ENCODE measurements at places on chromosomes 16 and 17.

GRCh38 chr16:50835358-50836060, 93.6 kb downstream of the CYLD start:
- DNase-seq = no peak

DNA sequence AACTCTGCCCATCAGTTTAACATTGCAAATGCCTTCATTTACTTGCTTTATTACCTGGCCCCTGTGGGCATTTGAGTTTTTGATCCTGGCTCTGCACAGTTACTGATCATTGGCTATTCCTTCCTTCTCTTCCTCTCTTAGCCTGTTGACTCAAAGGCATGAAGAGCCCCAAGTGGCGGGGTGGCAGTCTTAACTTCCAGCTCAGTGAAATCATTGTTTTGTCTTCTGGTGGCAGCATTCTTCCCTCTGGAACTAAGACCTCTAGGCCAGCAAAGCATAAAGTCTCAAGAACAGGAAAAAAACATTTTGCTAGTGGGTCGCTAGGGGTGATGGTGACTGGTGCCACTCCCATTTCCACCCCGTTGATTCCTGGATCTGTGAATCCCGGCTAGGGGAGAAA, 52.3 kb upstream of the MRTFB start:
- no peak for DNase-seq

DNA sequence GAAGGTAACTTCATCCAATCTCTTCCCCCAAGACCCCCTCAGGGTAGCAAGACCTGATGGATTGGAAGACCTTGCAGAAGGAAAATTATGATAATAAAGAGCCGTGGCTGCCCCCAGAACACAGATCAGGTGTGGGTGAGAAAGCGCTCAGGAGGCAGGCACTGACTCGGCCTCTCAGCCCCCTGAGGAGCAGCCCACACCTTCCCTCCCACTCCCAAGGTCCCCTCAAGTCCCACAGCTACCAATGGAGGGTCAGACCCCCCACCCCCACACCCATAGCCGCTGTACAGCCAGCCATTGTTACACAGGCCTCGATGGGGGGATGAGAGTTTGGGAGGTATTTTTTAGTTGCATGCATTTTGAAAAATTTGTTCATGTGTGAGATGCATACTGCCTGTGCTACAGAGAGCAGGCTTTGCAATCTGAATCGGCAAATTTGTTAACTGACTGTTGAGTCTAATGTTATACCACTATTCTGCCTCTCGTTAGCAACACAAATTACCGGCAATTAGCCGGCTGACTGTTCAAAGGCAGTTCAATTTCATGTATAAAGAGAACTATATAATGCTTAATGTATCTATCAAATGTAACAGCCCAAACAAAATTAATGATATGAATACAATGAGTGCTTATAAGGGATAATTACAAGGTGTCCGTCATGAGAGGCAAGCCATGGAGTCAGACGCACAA, 211.7 kb downstream of the C16orf78 start:
- no peak for DNase-seq

DNA sequence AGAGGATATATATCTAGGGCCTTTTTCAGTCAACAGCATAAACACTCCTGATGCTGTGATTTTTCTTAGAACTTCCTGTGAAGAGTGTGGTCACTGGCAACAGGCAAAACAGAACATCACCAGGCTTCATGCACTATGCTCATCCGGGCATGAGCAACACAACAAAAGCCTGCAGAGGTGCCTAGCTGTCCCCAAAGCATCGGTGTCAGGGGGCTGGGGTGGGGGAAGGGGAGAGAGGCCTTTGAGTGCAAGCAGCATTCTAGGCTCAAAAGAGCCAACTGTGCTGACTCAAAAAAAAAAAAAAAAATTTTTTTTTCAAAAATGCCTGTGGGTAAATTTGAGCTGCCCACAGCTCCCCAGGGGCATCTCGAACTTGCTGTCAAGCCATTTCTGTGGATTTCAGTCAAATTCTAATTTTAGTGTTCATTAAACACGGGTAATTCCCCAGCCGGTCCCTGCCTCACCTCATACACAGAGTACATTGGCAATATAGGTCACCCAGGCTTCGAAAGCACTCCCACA, 194.6 kb upstream of the DYNLRB2 start:
- DNase-seq = no peak

DNA sequence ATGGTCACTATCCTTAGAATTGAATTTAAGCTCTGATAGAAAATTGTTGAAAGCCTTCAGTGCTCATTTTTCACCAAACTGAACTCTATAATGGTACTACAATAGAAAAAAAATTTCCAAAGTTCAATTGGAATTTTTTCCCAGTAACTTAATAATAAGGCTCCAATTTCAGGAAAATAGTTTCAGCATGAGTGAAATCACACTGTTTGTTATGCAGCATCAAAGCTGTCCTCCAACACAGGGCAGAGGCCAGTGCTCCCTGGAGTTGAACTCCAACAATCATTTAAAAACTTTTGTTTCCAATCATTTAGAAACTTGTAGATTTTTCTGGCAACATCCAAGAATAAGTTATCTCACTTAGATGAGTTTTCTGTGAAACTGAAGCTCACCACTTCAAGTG, 103.1 kb upstream of the HSBP1 start:
- DNase-seq = no peak

GRCh38 chr17:55068862-55069811, 100.6 kb downstream of the STXBP4 start:
- no peak for DNase-seq

GRCh38 chr16:86585821-86586611, 7.7 kb downstream of the FOXL1 start:
- no peak for DNase-seq

- no peak for DNase-seq
These were observed 82.7 kb downstream of the MAP2K6 start for GRCh38 chr17:69497161-69497560.

- no peak for DNase-seq
These were observed 171.5 kb downstream of the AXIN2 start for GRCh38 chr17:65389949-65390348.

DNA sequence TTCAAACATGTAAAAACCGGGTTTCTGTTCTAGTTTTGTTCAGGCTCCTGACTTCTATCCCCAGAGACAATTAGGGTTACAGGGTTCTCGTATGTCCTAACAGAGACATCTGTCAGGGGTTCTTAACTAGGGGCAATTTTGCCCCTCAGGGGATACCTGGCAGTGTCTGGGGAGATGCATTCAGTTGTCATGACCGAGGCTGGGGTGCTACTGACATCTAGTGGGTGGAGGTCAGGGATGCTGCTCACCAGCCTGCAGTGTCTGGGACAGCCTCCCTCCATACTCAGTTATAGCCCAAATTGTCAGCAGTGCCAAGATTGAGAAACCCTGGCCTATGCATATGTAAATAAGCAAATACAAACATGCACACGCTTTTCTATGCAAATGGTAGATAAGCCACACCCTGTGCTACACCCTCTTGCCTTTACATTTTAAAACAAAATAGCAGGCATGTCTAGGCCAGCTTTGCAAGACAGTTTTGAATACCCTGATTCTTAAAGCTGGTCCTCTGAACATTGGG, 37.4 kb downstream of the CLEC16A start:
- DNase-seq = no peak

DNA sequence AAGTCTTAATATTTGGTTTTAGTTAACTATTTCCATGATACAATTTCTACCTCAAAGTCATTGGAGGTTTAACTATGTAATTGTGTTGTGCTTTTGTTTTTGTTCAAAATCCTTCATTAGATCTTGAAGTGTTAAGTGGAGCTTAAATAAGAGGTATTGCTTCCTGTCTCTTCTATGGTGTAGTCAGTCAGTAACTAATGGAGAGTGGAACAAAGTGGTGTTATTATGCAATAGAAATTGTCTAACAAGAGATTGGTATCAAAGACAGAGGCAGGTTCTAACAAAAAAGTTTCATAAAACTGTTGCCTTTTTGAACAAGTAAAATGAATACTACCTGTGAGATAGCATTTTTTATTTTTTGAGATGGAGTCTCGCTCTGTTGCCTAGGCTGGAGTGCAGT, 45.2 kb downstream of the GRB7 start:
- DNase-seq = no peak

DNA sequence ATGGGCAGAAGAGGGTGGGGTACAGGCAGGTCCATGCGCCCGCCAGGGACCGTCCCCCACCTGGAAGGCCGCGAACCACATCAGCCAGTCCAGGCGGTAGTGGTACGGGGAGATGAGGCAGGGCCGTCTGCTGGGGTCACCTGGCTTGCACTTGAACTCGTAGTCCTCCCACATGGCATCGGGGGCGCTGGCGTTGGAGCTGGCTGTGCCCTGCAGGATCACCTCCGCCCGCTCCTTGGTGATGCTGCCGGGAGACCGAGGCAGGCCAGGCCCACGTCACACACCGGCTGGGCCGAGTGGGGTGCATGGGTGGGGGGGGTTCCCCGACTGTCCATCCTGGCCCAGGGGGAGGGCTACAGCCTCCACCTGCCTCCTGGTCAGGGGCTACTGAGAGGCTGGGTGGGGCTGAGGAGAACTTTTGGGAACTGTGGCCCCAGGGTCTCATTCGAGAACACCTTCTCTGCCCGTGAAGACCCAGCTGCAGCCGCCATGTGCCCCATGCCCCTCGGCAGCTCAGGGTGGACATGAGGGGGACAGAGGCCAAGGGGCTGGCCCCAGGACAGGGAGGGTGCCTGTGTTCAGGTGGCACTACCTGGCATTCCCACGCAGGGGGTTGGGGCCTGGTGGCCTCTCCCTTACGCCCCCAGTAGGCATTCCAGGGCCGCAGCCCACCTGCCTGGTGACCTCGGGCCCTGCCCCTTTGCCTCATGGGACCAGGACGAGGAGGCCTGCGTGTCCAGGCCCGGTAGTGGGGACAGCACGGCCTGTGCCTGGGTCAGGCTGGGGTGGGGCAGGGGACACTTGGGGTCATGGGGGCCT, 69.5 kb upstream of the GNG13 start:
- DNase-seq = no peak

- no peak for DNase-seq
These were observed 2.9 kb upstream of the CRYBA1 start for GRCh38 chr17:29243792-29244191.

DNA sequence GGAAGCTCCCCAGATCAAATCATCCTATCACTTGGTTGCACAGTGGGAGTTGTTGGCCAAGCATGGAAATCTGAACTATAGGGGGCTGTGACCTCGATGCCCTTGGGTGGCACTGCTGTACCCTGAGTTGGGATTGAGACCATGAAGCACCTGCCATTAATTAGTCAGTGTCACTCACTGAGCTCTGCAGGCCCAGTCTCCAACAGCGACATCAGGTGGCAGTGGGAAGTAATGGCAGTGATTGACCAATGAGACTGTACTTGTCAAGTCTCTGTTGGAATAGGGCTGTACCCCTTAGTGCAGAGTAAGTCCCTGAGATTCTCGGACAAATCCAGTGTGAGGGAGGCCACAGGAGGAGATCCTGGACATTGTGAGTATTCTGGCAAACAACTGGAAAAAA, 118.0 kb upstream of the RPL38 start:
- DNase-seq = no peak

DNA sequence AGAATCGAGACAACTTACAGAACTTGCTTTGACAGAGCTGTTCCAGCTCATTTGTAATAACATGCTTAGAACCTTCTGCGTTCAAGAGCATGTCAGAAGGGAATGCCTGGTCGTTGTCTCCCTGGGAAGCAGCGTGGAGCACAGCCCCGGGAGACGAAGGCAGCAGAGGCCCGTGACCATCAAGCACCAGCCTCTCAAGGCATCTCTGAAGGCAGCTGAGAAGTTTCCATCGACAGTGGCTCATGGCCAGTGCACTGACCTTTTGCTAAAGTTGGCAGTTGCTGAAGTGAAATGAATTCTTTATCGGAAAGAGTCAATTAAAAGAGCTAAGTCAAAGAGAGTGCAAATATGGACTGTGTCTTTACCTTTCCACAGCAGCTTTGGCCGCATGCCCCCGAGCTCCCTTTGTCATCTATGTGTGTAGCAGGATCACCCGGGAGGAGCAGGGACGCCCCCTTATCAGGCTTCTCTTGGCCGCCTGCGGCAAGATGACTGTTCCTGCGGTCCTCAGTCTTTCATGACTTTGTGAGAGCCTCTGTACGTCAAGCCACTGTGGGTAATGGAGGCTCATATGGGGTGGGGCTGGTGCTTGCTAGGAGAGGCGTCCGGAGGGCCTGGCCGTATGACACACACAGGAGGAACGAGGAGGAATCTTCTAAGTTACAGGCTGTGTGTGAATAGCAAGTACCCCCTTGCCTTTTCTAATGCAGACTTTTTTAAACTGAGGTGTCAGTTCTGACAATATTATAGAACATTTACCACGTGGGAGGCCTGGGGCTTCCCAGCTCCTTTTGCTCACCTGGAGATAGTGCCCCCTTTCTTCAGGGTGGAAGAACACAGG, 54.2 kb downstream of the LDHD start:
- DNase-seq = no peak

DNA sequence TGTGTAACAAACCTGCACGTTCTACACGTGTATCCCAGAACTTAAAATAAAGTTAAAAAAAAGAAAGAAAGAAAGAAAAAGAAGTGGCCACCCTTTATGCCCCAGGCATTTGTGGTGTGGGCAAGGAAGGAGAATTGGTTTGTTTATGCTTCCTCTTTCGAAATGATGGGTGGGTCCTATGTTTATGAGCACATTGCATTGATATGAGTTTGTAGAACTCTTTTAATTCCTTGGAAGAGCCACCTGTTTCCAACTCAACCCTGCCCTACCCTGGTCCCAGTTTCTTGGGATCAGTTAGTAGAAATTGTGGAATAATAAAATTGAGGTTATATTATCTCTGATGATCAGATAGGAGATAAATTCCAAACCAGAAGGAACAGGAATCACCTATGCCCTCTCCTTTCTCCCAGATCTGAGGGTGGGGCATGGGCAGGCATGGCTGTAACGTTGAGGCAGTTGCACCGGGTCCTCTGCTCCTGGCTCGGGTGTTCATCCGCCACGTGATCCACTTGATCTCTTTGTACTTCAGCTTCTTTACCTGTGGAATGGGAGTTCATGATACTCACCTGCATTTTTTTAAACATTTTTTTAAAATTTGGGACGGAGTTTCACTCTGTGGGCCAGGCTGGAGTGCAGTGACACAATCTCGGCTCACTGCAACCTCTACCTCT, 15.9 kb downstream of the CHAD start:
- DNase-seq = no peak

Measured in stimulated activated CD8-positive, alpha-beta memory T cell treated with anti-CD3 and anti-CD28 coated beads, Interleukin-2, amount 100 ng/mL, for 1 hour (primary cell).